ENCODE measurements at places on chromosomes 5 and 9. TPM values are rescaled to one million over a fixed set of nuclear protein-coding genes. Genes with fewer than 3 reads are reported as not detected.
A peak's percentile ranks its signal among the peaks of the same experiment; 100 is the strongest.

GRCh38 chr5:80951366-80951765 lies 8.8 kb upstream of the RASGRF2 start:
- peaks cover 2% of the 10 kb centered on the region for H3K4me1 ChIP-seq
- no peak for DNase-seq
- H3K36me3 ChIP-seq = no peaks in the 10 kb centered on the region

- no peak overlapping the region for H3K27ac ChIP-seq
- DNase-seq = no peak
Measured at GRCh38 chr5:61563401-61563800, 231.3 kb downstream of the ZSWIM6 start.

GRCh38 chr5:15222156-15222555 lies 277.8 kb upstream of the FBXL7 start:
- H3K4me1 ChIP-seq = no peaks in the 10 kb centered on the region
- no peak overlapping the region for H3K27ac ChIP-seq
- no peak overlapping the region for H3K4me3 ChIP-seq
- H3K36me3 ChIP-seq = no peaks in the 10 kb centered on the region
- no peak for DNase-seq
- no peaks in the 10 kb centered on the region for H3K27me3 ChIP-seq

DNA sequence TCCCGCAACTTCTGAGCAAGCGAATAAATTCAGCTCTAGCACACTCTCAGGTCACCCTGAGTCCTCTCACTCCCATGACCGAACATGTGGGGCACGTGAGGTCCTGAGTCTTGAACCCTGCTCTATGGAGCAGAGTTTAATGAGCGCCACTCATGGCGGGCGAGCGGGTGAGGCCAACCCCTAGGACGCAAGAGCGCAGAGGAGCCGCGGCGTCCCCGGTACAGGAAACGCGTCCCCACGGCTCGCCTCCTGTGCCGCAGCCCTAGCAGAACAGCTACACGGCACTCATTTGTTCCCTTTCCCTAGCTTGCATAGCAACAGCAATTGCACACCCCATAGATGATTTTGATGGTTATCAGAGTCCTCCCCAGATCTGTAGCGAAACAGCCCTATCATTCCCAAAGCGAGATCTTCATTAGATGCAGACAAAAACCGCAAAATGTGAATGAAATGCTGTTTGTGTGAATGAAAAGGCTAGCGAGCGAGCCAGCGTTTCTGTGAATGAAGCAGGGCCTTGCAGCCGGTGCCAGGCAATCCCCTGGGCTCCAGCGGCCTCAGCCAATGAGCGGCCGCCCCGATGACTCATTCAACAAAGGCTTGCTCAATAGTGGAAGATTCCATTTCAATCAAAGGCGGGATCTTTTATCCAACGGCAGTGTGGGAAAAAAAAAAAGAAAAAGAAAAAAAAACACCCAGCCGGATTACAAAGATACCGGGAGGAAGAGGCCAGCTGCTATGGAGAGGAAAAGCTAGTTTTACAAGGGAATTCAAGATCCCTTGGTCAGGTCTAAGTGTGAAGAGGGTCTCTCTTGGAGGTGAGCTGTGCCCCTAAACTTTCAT lies 1.5 kb upstream of the SHC3 start:
- peak overlapping the region; percentile 20 for H3K4me3 ChIP-seq
- H3K36me3 ChIP-seq = no peaks in the 10 kb centered on the region
- no peak overlapping the region for H3K27ac ChIP-seq
- peaks cover 59% of the 10 kb centered on the region for H3K27me3 ChIP-seq
- no peak for DNase-seq

GRCh38 chr9:130731355-130731754 lies 37.8 kb downstream of the EXOSC2 start:
- H3K36me3 ChIP-seq = no peaks in the 10 kb centered on the region
- H3K4me1 ChIP-seq = peaks cover 8% of the 10 kb centered on the region
- H3K27me3 ChIP-seq = no peaks in the 10 kb centered on the region
- no peak for DNase-seq
- H3K4me3 ChIP-seq = no peak overlapping the region

DNA sequence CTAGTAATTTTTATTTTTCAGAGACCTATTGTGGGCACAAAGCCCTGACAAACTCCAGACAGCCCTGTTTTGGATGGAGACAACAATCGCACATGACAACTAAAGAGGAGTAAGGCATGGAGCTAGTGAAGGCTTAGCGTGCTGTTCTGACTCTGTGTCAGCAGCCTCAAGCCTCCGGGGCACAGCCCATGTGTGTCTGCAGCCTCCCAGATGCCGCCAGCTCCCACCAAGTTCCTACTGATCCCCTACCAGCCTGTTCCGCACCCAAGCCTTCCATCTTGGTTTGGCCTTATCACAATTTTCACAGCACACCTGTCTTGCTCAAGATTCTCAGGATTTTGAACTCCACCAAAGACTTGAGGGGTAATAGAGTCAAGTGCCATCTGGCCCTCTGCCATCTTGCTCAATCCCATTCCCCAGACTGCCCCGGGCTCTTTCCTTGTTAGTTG lies 70.3 kb upstream of the SH3PXD2B start:
- no peak for DNase-seq
- no peak overlapping the region for H3K27ac ChIP-seq
- no peaks in the 10 kb centered on the region for H3K4me1 ChIP-seq
- H3K27me3 ChIP-seq = peaks cover 4% of the 10 kb centered on the region
- H3K36me3 ChIP-seq = no peaks in the 10 kb centered on the region

DNA sequence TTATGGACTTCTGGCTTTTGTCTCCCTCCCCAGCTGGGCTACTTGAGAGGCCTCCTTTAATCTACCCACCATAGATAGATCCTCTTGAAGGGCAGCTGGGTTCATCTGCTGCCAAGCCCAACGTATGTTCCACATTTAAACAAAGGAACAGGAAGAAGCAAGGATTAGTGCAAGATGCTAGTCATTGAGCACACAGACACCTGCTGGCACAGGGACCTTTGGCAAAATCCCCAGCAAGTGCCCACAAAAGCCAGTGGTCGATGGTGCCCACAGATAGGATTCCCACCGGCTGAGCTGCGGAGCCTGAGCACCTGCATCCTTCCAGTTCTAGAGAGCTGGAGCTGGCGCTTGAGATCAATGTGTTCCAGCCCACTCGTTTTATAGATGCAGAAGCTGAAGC lies 57.7 kb upstream of the SHB start:
- no peak overlapping the region for H3K27ac ChIP-seq
- H3K4me3 ChIP-seq = no peak overlapping the region
- no peaks in the 10 kb centered on the region for H3K36me3 ChIP-seq
- peaks cover 7% of the 10 kb centered on the region for H3K27me3 ChIP-seq
- H3K4me1 ChIP-seq = no peaks in the 10 kb centered on the region

GRCh38 chr9:100111235-100111634 lies 12.2 kb downstream of the INVS start:
- no peaks in the 10 kb centered on the region for H3K27me3 ChIP-seq
- H3K4me1 ChIP-seq = peaks cover 6% of the 10 kb centered on the region
- DNase-seq = no peak
- H3K4me3 ChIP-seq = no peak overlapping the region
- H3K36me3 ChIP-seq = peaks cover 21% of the 10 kb centered on the region

GRCh38 chr5:169856571-169856970 lies 123.7 kb downstream of the INSYN2B start:
- H3K36me3 ChIP-seq = peaks cover 62% of the 10 kb centered on the region
- no peak overlapping the region for H3K27ac ChIP-seq
- H3K4me3 ChIP-seq = no peak overlapping the region

DNA sequence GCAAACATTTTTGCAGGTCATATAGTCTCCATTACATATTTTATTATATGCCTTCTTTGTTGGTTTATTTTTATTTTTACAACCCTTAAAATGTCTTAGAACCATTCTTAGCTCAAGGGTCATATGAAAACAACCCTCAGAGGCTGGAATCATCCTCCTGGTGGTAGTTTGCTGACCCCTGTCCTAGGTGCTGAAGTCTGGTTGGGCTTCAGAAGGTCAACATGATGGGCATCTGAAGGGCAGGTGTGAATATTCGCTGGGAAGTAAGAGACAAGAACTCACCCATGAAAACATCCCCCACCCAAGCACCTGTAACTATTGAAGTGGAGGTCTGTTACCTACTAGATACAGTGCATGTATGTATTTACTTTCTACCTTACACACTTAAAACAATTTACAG lies 75.4 kb downstream of the OSMR start:
- peaks cover 28% of the 10 kb centered on the region for H3K27me3 ChIP-seq
- H3K27ac ChIP-seq = no peak overlapping the region
- no peak overlapping the region for H3K4me3 ChIP-seq
- H3K36me3 ChIP-seq = no peaks in the 10 kb centered on the region
- H3K4me1 ChIP-seq = no peaks in the 10 kb centered on the region

- no peaks in the 10 kb centered on the region for H3K27me3 ChIP-seq
- peaks cover 22% of the 10 kb centered on the region for H3K4me1 ChIP-seq
- peaks cover 14% of the 10 kb centered on the region for H3K36me3 ChIP-seq
- no peak for DNase-seq
Measured at GRCh38 chr5:90956511-90957097, 398.0 kb downstream of the ADGRV1 start.

- no peak overlapping the region for H3K4me3 ChIP-seq
- no peaks in the 10 kb centered on the region for H3K36me3 ChIP-seq
- no peak overlapping the region for H3K27ac ChIP-seq
- no peaks in the 10 kb centered on the region for H3K4me1 ChIP-seq
- H3K27me3 ChIP-seq = no peaks in the 10 kb centered on the region
- DNase-seq = no peak
Measured at GRCh38 chr5:160233215-160233614, 3.9 kb downstream of the FABP6 start.

DNA sequence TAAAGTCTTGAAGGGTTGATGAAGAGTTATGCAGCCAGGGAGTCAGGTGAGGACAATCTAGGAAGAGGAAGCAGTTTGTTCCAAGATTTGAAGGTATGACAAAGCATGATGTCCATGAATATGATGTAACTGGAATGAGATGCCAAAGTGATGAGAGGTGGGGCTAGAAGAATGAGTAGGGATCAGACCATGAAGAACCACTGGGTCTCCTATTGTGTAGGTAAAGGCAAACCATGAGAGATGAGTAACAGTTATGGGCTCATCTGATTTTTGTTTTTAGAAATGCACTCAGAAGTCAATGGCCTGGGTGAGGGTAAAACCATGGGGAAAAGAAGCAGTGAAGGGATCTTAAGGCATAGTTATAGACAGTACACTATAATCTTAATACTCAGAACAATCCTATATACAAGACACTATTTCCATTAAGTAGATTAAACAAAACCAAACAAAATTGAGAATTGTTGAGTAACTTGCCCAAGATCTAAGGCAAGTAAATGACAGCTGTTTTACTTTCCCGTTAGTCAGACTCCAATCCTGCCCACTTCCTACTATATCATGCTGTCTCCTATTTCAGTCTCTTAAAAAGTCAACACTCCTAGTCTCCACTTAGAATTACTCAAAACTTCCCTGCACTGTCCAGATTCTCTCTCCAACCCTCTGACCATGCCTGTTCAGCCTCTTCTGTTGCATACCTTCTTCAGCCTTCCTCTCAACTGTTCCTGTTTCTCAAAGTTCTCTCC lies 393.8 kb upstream of the MEF2C start:
- H3K27me3 ChIP-seq = peaks cover 4% of the 10 kb centered on the region
- H3K36me3 ChIP-seq = no peaks in the 10 kb centered on the region
- no peak for DNase-seq
- no peaks in the 10 kb centered on the region for H3K4me1 ChIP-seq

- no peak overlapping the region for H3K27ac ChIP-seq
- peak overlapping the region; percentile 76 for H3K4me3 ChIP-seq
- peaks cover 7% of the 10 kb centered on the region for H3K36me3 ChIP-seq
- DNase-seq = no peak
- peaks cover 81% of the 10 kb centered on the region for H3K27me3 ChIP-seq
Measured at GRCh38 chr5:113488645-113489184, 462 bp upstream of the MCC start.

TAF11L2 gene
- not detected for total RNA-seq

FLT4 gene
- total RNA-seq = 1.7 TPM

PCDHGA10 gene
- total RNA-seq = 0.34 TPM

AFAP1L1 gene
- not detected for total RNA-seq

LCN10 gene
- total RNA-seq = 1.7 TPM

AGXT2 gene
- total RNA-seq = not detected

ECM2 gene
- not detected for total RNA-seq

OTP gene
- not detected for total RNA-seq

All from activated T-helper 2 cell treated with anti-CD3 and anti-CD28 coated beads, Interferon-gamma antibody, Interleukin-2, Interleukin-4, amounts not matched to agents 10 μg/mL and 5 μg/mL and 100 μg/mL, durations not matched to agents 14 hours and 24 hours and 36 hours (primary cell).